Stimulated activated CD8-positive, alpha-beta memory T cell treated with anti-CD3 and anti-CD28 coated beads, Interleukin-2, amount 100 ng/mL, for 1 hour (primary cell): ENCODE measurements at places on chromosomes 5 and 9.

GRCh38 chr5:139562847-139563246 is 1.7 kb downstream of the UBE2D2 start:
- DNase-seq, result no peak

- DNase-seq, result no peak
Observed at GRCh38 chr5:124438026-124438902, 308.2 kb downstream of the ZNF608 start.

DNA sequence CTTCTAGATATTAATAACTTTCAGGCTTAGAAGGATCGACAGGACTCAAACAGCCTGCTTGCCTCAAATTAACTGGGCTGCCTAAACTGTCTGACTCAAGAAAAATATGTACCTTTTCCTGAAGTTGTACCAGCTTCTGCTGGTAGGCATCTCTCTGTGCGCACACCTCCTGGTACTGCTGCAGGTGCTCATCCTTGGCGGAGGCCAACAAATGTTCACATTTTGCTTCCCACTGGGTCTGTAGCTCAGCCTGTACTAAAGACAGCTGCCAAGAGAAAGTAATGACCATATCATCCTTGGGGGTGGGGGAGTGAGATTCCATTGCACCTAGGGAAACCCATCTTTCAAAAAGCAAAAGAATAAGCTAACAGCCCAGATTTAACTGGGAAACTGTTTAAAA is 22.5 kb downstream of the SLC31A2 start:
- DNase-seq, result no peak

- DNase-seq, result no peak
Observed at GRCh38 chr9:126411225-126411947, 84.8 kb downstream of the MVB12B start.

GRCh38 chr5:92567831-92568450 is 1013.1 kb downstream of the NR2F1-AS1 start:
- DNase-seq, result no peak

- DNase-seq, result no peak
Observed at GRCh38 chr9:33687779-33688178, 107.6 kb upstream of the PRSS3 start.

DNA sequence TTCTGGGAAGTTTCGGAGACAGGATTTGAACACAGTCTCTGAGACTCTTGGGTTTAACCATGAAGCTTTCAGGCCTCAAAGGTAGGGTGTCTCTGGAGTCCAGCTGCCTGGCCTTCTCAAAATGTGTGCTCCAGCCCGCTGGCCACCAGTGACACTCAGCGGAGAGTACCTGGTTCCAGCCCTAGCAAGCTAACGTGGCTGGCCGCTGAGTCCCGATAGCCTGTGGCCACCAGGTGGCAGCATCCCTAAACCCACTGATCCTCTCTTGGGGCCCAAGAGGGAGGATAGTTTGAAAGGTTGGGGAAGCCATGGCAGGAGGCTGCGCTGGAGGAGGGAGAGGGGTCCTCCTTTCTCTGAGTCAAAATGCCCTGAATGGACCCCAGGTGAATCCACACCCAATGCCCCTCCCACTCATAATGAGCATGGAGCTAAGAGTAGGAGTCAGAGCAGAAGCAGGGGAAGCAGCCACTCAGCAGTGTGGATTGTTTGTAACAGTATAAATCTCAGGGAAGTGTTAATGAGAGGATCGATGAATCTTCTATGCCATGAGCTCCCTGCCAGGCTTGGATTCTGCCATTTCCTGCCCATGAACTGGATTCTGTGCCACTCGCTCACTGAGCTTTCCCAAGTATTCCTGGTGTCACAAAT is 5.4 kb upstream of the TIFAB start:
- DNase-seq, result no peak

GRCh38 chr5:16784843-16785791 is 151.0 kb downstream of the MYO10 start:
- no peak for DNase-seq

DNA sequence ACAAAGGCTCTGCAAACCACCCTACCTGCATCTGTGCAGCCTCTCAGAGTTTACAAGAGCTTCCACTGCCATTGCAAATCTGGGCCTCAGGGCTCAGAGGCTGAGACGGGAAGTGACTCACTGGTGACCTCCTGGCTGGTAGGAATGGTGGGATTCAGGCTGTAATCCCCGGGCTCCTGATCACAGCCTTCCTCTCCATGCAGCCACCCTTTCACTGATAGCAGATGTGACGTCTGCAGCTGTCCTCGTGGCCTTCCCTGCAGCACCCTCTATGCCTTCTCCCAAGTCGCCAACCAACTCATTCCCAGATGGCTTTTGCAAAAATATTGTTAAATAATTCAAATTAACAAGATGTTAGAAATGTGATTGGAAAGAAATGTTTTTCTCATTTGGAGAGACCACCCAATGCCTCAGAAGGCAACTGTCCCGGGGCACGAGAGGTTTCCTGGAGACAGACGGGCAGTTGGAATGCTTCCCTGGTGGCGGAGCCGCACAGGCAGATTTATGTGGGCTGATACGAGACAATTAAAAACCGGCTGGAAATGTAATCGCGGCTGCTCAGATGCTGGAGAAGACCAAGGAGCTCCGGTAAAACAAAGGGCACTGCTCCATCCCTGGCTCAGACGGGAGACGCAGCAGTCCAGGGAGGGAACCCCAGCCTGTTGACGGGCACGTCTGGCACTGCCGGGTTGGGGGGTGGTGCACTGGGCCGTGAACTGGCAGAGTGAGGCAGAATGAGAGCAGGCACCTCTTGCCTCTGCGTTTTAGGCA is 34.4 kb upstream of the SLC25A51 start:
- DNase-seq, result no peak

DNA sequence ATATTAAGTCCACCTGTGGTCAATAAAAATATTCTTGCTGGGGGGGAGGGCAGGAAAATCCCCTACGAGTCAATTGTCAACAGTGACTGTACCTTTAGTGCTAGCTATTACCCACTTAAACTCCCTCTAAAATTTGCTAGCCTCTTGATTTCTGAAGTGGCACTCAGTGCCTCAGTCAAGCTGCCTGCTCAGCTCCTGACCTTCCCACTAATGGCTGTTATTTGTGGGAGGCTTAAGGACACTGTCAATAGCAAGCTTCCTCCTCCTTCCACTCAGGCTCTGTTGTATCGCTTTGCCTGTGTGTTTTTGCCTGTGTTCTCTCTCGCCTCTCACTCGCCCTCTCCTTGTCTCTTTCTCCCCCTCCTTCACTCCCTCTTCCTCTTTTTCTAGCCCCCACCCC is 140.8 kb downstream of the BNC2 start:
- DNase-seq, result no peak
